Hypothalamus (tissue), 51 donors: ENCODE measurements at places on chromosomes 12 and 14.
A peak's percentile ranks its signal among the peaks of the same experiment; 100 is the strongest.

GRCh38 chr14:100679707-100680438 is 46.8 kb upstream of the DLK1 start:
- DNase-seq: no peak

DNA sequence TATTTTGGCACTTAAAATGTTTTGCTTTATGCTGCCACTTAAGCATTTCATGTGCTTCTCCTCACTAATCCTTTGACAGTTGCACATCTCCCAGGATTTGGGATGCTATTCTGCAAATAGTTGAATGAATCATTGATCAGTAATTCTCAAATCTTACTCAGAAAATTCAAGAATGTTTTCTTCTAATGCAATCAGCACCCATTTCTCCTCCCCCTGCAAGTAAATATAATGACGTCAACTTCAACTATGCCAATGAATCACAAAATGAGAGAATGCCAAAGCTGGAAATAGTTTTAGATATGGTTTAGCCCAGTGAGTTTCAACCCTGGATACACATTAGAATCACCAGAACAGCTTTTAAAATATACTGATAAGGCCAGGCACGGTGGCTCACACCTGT is 2.1 kb upstream of the BLOC1S1 start:
- DNase-seq: no peak

- DNase-seq: no peak
Measured at GRCh38 chr12:3530548-3530947, 39.5 kb downstream of the PRMT8 start.

GRCh38 chr12:130145731-130146130 is 16.5 kb upstream of the FZD10 start:
- no peak for DNase-seq

DNA sequence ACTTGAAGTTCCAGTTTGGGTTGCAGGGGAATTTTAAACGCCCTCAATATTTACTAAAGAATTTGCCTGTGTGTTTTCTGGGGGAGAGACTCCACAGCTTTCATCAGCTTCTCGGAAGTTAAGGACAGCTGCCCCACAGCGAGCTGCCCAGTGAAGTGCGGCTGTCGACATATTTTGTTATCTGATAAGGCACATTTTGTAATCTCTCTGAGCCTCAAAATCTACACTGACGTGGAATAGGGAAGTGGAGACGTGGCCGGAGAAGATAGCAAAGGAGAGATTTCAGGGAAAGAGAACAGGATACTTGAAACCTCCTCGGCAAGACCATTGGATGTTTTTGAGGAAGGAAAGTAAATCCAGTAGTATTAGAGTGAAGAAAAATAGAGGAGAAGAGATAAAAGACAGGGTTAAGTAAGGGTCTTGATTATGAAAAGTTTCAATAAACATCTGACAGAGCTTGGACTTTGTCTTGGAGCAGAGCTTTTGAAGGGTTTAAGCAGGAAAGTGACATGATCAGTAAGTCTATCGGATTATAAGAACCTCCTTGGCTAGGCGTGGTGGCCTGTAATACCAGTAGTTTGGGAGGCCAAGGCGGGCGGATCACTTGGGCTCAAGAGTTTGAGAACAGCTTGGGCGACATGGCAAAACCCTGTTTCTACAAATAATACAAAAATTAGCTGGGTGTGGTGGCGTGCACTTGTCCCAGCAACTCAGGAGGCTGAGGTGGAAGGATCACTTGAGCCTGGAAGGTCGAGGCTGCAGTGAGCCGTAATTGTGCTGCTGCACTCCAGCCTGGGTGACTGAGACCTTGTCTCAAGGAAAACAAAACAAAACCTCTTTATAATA is 1.1 kb downstream of the POLR3B start:
- no peak for DNase-seq

DNA sequence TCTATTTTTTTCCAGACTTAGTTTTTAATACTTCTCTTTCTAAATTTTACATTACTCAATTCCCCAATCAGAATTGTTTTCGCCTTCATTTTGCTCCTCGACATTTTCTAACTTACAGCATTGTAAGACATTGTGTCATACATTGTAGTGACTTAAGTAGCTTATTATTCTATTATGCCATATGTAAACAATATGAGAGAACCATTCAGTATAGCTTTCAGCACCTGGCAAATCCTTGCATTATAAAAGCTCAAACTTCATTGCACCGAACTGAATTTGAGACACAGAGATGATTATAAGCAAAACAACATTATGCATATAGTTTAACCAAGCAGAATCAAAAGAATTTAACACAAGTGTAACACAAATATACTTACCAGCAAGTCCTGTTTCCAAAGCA is 46.8 kb downstream of the EXOC5 start:
- no peak for DNase-seq

- DNase-seq: no peak
Measured at GRCh38 chr12:18684430-18684829, 53.4 kb downstream of the PLCZ1 start.

DNA sequence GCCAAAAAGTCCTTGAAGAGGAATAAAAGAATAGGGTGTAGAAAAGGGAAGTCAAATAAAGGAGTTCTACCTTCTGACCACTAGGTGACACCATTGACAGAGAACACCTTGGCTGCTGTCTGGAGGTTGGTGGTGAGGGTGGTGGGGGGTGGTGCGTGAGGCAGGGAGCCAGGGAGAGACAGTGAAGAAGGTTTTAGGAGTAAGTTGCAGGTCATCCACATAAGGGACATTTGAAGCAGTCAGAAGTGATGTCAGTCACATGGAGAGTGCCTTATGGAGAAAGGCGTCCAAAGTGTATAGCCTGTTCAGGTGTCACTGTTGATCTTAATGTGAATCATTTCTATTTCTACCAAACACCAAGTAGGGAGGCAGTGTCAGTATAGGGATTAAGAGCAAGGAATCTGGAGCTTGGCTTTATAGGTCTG is 279.3 kb upstream of the DDHD1 start:
- no peak for DNase-seq

- peak; percentile 94 for DNase-seq
Measured at GRCh38 chr14:44897041-44897844, 64.5 kb downstream of the KLHL28 start.

- no peak for DNase-seq
Measured at GRCh38 chr14:50676814-50677516, 8.9 kb upstream of the SAV1 start.
